ENCODE measurements at places on chromosomes 12 and 14. TPM values are rescaled to one million over a fixed set of nuclear protein-coding genes. Genes with fewer than 3 reads are reported as not detected.

Gene SERPINA12
- not detected for total RNA-seq

Gene COX8C
- total RNA-seq, result not detected

Gene CISTR
- total RNA-seq, result not detected

Gene MNAT1
- 71.2 TPM for total RNA-seq
